H7 (cell line): ENCODE measurements at places on chromosomes 6 and 20.

- no peak for DNase-seq
Observed at GRCh38 chr6:140382355-140382754, 1007.9 kb upstream of the CITED2 start.

DNA sequence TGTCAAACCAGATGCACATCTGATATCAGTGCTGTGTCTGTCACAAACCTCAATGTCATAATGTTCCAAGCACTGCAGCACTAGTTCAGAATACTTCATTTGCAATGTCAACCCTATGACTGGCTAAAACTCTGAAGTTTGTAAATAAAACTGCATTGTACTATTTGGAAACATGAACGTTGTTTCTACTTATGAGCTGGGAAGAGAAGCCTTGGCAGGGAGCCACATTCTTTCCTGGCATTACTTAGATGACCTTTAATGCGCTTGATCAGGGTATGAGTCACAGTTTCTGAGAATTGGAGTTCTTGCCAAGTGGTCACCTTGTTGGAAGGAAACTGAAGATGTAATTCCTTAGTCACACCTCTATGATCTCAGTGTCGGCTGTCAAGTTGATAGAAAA, 664.8 kb upstream of the MMS22L start:
- no peak for DNase-seq

- DNase-seq = no peak
Observed at GRCh38 chr6:56243518-56244070, 3.8 kb downstream of the COL21A1 start.

DNA sequence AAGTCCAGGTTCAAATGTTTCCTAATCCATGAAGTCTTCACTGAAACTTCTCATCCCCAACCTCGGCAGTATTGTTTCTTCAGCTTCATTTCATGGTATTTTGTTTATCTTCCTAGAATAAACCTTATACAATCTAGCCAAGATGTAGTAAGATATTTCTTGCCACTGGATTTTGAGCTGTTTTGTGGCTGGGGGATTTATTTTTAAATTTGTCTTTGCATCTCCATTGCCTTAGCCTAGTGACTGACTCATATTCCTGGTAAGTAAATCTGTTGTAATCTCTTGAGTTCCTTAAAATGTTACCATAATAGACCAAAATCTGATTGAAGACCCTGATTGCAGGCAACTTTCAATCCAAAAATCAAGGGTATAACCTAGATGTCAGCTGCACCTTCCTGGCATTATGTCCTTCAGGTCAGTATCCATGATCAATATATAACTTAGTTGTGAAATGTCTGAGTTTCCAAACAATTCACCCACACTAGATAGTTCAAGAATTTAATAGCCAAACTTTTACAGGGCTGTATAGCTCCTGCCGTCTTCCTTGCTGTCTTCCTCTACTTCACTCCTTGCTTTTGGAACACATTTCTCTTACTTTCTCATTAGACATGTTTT, 4.7 kb upstream of the TRMT11 start:
- no peak for DNase-seq

DNA sequence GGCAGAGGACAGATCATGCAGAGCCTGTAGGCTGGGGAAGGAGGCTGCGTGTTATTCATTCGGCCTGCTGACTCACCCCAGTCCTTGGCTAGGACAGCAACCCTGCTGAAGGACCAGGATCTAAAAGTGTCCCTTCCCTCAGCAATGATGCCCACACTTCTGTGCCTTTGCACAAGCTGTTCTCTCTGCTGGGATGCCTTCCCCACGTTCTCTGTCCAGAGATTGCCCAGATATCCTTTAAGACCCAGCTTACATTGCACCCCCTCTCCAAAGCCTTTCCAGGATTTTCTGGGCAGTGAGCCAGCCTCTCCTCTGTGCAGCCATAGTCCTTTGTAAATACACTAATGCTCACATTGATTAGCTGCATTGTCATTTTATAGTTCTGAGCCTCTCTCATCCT, 99.3 kb upstream of the CHD6 start:
- DNase-seq = no peak

GRCh38 chr6:44202972-44203750, 13.6 kb upstream of the MYMX start:
- no peak for DNase-seq
